Skin of body (tissue), 3 donors: ENCODE measurements at places on chromosomes 5 and 9.

GRCh38 chr9:37221489-37222106, 101.2 kb downstream of the ZCCHC7 start:
- no peak for DNase-seq

DNA sequence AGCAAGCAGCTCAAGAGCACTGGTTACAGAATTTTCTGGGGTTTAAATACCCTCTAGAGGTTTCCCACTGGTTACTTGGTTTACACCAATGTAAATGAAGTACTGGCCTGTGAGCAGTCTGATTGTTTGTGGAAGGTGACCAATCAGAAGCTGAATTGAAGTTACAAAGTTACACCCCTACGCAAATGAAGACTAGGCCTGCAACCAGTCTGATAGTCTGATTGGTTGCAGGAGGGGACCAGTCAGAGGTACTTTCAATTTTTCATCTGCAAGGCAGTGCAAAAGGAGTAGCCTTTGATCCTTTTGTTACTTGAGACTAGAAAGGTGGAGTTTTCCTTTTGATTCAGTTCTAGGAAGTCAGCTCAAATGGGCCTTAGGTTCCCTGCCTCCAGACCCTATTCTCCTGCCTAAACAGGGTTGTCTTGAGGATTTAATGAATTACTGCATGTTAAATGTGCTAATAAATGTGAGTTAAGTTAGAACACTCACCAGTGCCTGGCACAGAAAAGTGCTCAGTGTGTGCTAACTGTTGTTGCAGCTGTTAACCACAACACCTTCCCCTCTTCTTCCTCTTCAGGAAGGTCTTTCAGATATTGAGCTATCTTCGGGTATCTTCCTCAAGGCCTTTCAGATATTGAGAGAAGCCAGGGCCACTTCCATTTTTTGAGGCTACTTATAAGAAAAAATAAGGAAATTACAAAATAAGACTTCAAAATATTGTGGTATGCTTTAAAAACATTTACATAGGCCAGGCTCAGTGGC, 32.1 kb upstream of the CLINT1 start:
- DNase-seq = no peak

DNA sequence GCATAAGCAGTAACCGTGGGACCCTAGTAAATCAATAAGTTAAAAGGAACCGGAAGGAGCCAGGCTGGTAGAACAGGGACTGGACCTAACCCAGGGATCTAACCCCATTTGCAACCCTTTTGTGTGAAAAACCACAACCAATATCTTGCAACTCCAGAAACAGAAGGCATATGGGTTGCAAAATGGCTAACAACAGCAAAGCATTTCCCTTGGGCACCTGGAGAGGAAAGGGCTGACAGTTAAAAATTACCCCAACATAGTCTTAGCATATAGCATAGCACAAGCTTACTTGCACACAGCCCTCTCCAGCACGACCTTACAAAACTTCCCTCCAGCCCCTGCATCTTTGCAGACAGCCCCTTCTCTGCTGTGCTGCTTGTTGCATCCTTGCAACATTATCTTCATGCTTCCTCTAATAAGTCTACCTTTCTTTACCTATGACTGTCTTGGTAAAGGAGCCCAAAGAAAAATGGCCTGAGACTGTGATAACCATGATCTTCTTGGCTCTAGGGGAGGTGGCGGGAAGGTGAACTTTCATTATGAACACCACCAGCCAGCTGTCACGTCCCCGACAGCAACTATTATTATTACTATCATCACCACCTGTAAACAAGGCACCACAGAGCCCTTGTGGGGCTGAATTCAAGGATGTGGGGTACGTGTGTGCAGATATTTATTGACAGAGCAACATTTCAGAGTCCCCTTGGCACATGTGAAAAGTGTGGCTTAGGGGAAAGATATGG, 49.8 kb downstream of the PRRC1 start:
- DNase-seq = no peak

- DNase-seq = peak; percentile 81
These were observed 98.8 kb upstream of the BASP1 start for GRCh38 chr5:17118631-17119030.

DNA sequence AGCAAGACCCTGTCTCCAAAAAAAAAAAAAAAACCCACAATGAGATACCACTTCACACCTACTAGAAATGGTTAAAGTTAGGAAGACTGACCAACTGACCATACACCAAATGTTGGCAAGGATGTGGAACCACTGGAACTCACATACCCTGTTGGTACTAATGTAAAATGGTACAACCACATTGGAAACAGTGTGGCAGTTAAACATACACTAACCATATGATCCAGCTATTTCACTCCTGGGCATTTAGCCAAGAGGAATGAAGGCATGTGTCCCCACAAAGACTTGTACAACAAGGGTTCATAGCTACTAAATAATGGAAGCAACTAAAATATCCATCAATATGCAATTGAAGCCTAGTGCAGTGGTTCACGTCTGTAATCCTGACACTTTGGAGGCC, 21.3 kb downstream of the NAIF1 start:
- peak; percentile 87 for DNase-seq
